ENCODE measurements at places on chromosomes 11 and 22. TPM values are rescaled to one million over a fixed set of nuclear protein-coding genes. Genes with fewer than 3 reads are reported as not detected.

- no peak for DNase-seq
Measured at GRCh38 chr11:75572744-75573143, 10.7 kb downstream of the SERPINH1 start.

GRCh38 chr11:13310443-13310842, 32.9 kb downstream of the BMAL1 start:
- no peak for DNase-seq

GRCh38 chr11:112410325-112410724, 149.7 kb upstream of the PLET1 start:
- DNase-seq: no peak

GRCh38 chr11:12453243-12453642, 75.9 kb downstream of the PARVA start:
- no peak for DNase-seq

Gene MPST
- 48.9 TPM for total RNA-seq

Gene MS4A6E
- total RNA-seq: not detected

Gene HTR3A
- not detected for total RNA-seq

All from fibroblast of the aortic adventitia (primary cell).